Left hindlimb (tissue), 1 donor: ENCODE measurements at places on chromosomes 7 and 10.
A peak's percentile ranks its signal among the peaks of the same experiment; 100 is the strongest.

- no peak for DNase-seq
These were observed 20.5 kb upstream of the ASB15 start for GRCh38 chr7:123581162-123581459.

- no peak for DNase-seq
These were observed 1148.0 kb upstream of the CELF2 start for GRCh38 chr10:9869606-9870176.

GRCh38 chr10:47025540-47026300 lies 114.5 kb downstream of the PTPN20 start:
- DNase-seq: peak; percentile 37

- DNase-seq: no peak
These were observed 64.6 kb downstream of the PDE1C start for GRCh38 chr7:32005577-32005976.

- DNase-seq: no peak
These were observed 126.2 kb downstream of the MICU1 start for GRCh38 chr10:72499701-72500100.
